ENCODE measurements at places on chromosomes 13 and 19. TPM values are rescaled to one million over a fixed set of nuclear protein-coding genes. Genes with fewer than 3 reads are reported as not detected.
A peak's percentile ranks its signal among the peaks of the same experiment; 100 is the strongest.

GRCh38 chr19:55322204-55322885 is 2.8 kb downstream of the TMEM150B start:
- H3K4me1 ChIP-seq, result no peaks in the 10 kb centered on the region
- H3K4me3 ChIP-seq, result no peak overlapping the region
- H3K36me3 ChIP-seq, result peaks cover 18% of the 10 kb centered on the region
- H3K27me3 ChIP-seq, result no peaks in the 10 kb centered on the region

- peak; percentile 63 for DNase-seq
- no peaks in the 10 kb centered on the region for H3K4me1 ChIP-seq
- peaks cover 4% of the 10 kb centered on the region for H3K36me3 ChIP-seq
- H3K27ac ChIP-seq, result no peak overlapping the region
- no peaks in the 10 kb centered on the region for H3K27me3 ChIP-seq
These were observed 19.0 kb upstream of the GPI start for GRCh38 chr19:34345947-34346351.

The CYP4F12 gene
- 670 TPM for total RNA-seq

The CHAF1A gene
- total RNA-seq, result 16.2 TPM

The PSG2 gene
- total RNA-seq, result not detected

Measured in Peyer's patch (tissue), 4 donors.